ENCODE measurements at places on chromosomes 3 and 15.

DNA sequence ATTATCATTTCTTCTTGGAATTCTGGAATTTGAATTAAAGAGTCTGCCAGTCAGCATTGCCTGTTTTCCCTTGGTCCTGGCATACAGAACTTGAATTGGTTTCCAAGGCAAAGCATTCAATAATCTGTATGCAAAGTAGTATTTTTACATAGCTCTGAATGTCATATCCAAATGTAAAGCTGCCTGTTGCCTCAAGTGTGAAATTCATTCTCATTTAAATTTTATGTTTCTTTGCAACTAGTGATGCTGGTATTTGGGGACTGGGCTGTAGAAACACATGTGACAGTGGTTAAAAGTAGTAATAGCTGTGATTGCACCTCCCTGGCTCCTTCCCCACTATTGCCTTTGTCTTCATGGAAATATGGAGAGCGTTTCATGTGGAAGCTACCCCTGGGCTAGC is 743.9 kb upstream of the GOLIM4 start:
- DNase-seq = no peak

- no peak for DNase-seq
These were observed 957.2 kb downstream of the TUSC7 start for GRCh38 chr3:117666812-117667211.

DNA sequence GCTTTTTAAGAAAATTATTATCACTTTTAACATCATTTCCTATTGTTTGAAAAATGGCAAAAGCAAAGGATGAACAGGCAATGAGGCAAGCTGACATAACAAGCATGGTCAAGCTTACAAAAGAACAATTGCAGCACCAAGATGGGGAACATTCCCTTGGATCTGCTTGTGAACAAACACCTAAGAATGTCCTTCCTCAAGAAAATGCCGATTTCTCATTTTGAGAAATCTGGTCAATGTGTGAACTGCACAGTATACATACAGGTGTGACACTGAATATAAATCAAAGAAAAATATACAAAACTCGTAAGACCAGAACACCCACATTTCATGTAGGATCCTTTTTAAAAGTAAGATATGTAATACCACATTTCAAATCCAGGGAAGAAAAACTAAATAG is 58.9 kb downstream of the LRRFIP2 start:
- DNase-seq = no peak

DNA sequence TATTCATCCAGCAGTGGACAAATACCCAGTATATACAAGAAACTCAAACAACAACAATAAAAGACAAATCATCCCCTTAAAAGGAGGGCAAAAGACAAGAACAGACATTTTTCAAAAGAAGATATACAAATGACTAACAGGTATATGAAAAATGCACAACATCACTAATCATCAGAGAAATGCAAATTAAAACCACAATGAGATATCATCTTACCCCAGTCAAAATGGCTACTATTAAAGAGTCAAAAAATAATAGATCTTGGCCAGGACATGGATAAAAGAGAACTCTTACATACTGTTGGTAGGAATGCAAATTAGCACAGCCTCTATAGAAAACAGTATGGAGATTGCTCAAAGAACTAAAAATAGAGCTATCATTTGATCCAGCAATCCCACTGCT is 16.9 kb downstream of the DHX36 start:
- DNase-seq = no peak

DNA sequence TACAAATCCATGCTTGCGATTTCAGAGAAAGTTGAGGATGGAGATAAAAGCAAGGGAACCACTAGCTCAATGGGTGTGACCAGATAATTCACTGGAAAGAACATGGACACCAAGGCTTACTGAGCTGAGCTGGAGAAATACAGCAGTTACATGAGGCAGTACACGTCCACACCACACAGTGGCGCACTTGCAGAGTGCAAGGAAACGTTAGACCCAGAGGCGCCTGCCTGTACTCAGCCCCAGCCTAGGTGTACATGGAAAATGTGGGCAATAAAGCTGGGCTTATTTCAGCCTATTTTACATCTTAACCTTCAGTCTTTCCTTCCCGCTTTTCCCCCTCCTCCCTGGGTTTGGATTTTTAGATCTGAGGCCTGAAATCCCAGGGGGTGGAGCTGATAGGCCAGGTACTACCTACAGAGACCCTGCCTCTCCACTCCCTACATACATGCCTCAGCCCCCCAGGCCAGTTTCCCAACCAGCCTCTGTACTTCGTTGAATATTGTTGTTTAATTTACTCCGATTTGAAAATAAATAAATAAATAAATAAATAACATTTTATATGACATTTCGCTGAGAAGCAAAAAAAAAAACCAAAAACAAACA is 60.1 kb downstream of the PCOLCE2 start:
- DNase-seq = peak; percentile 7
